ENCODE measurements at places on chromosomes 3 and 15.

GRCh38 chr3:129605203-129605921 is 1.1 kb downstream of the PLXND1 start:
- DNase-seq = peak; percentile 78

DNA sequence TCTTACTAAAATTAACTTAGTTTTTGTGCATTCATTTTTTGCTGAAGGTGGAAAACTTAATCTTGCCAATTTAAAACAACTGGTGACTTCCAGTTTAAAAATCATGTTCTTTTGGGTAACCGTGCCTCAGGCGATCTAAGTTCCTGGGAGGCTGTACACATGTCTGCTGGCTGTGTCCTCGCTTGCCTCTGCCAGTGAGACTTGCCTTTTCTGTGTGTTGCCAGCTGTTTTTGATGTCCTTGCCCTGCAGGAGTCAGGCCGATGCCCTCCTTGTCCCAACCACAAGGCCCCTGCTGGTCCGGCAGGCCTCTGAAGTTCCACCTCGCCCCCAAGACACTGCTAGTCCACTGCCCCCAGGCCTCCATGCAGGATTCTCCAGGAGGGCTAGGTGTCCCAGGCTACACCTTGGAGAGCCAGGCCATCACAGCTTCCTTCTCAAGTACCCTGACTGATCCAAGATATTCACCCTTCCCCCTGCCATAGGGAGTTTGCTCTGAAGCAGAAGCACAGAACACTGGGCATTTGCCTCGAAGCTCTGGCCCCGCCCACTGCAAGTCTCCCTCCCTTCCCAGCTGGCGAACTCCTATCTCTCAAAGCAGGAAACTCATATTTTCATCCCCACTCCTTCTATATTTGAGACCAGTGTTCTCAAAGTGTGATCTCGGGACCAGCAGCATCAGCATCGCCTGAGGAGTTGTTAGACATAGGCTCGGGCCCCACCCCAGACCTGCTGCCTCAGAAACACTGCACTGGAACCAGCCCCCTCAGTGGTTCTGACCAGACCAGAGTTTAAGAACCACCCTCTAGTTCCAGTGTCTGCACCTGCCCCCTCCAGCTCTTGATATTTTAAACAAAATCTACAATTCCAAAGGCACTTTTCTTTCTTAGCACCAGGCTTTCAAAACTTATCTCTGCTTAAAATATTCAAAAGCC is 185.8 kb upstream of the UBE2E1 start:
- no peak for DNase-seq

DNA sequence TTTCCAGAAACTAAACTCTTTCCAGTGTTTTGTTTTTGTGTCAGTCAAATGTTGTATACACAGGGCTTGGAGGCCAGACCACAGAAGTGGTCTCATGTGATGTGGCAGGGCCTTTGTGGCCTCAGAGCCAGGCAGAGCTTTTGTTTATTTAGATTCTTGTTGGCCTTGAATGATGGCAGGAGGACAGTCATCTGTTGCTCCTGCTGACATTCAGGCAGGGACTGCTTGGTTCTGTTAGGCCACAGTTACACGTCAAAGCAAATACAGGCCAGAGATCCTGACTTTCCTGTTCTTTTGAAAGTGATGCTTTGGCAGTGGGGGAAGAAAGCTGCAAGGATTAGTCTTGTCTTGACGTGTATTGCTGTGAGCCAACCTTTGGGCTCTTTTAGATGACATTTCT is 325.1 kb downstream of the CACNA2D3 start:
- no peak for DNase-seq

- peak; percentile 83 for DNase-seq
Measured at GRCh38 chr3:181210275-181210674, 220.7 kb upstream of the DNAJC19 start.

- no peak for DNase-seq
Measured at GRCh38 chr15:26222781-26223180, 359.7 kb upstream of the ATP10A start.

DNA sequence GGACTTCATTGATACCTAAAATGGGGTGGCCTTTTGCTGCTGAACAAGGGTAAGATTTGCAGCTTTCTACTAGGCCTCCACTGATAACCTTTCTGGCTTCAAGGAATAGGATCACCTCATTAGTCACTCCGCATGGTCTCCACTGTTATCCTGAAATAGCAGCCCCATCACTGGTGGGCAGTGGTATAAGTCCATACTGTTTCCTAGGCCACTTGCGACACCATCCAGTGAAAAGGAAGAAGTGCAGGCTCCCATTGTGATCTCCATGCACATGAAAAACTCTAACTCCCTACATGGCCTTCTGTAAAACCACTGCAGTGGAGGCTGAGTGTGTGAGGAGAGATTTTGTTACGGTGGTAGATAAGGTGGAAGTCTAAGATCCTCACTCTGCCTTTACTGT is 1455.9 kb downstream of the SI start:
- peak; percentile 40 for DNase-seq

GRCh38 chr15:71463156-71463665 is 347.1 kb upstream of the NR2E3 start:
- no peak for DNase-seq

DNA sequence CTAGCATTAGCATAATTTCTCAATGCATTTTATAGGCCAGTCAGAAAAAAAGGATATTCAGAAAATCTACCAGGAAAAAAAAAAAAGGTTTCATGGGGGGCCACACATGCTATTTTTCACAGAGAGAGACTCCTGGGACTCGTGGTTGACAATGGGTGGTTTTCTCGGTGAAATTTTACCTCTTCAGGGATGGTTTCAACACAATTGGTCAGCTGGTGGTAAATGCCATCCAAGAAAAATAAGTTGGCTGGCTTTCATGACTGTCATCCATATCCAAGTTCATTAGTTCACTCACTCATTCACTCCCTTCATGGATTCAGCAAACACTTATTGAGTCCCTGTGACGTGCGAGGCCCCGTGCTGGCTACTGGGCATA is 217.3 kb downstream of the SHQ1 start:
- no peak for DNase-seq

GRCh38 chr3:130760922-130761321 is 14.3 kb upstream of the PIK3R4 start:
- peak; percentile 22 for DNase-seq

- no peak for DNase-seq
Measured at GRCh38 chr15:85445361-85445760, 65.0 kb downstream of the AKAP13 start.
